Putamen (tissue), 1 donor: ENCODE measurements at places on chromosomes 6 and 20.

- DNase-seq, result no peak
Observed at GRCh38 chr20:7078804-7079203, 311.3 kb downstream of the BMP2 start.

GRCh38 chr6:18101271-18101670 lies 21.2 kb downstream of the NHLRC1 start:
- no peak for DNase-seq

DNA sequence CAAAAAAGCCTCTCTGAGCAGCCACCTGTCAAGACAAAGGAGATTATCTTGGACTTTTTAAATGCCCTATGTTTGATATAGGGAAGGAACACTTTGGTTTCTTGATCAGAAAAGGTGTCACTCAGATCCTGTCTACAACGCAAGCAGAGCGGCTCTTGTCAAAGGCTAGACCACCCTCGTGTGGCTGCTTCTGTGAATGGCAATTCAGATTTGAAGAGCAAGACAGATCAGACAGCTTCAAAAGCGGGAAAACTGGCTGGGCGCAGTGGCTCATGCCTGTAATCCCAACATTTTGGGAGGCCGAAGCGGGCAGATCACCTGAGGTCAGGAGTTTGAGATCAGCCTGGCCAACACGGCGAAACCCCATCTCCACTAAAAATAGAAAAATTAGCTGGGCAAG lies 10.1 kb upstream of the NXT1 start:
- peak; percentile 43 for DNase-seq

- no peak for DNase-seq
Observed at GRCh38 chr20:20977786-20978185, 128.4 kb downstream of the LINC00237 start.

DNA sequence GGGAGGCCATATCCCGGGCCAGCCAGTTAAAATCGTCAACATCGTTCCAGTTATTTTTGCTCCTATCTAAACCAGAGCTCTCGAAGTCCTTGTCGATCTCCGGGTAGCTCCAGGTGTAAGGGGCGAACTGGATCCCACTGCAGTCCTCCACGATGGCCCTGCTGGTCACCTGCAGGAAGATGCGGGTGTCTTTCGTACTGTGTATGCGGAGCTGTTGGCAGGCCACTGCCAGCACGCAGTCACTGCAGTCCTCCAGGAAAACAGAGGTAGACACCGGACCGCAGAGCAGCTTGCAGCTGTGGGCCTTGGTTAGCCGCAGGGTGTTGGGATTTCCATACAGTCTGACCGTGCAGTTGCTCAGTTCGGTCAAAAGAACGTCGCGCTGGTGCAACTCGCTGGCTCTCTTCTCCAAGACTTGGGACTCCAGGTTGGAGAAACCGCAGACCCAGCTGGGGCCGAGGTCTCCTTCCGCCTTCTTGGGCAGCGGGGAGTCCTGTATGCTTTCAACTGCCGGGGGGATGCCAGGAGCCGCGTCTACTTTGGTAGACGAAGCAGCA lies 742 bp downstream of the TBCC start:
- no peak for DNase-seq

DNA sequence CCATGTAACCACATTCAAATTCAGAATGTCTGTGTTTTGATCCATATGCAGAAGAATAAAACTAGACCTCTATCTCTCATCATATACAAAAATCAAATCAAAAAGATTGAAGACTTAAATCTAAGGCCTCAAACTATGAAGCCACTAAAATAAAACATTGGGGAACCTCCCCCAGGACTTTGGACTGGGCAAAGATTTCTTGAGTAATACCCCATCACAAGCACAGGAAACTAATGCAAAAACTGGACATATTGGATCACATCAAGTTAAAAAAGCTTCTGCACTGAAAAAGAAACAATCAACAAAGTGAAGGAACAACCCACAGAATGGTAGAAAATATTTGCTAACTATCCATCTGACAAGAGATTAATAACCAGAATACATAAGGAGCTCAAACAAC lies 266.8 kb downstream of the EPM2A start:
- DNase-seq, result no peak

DNA sequence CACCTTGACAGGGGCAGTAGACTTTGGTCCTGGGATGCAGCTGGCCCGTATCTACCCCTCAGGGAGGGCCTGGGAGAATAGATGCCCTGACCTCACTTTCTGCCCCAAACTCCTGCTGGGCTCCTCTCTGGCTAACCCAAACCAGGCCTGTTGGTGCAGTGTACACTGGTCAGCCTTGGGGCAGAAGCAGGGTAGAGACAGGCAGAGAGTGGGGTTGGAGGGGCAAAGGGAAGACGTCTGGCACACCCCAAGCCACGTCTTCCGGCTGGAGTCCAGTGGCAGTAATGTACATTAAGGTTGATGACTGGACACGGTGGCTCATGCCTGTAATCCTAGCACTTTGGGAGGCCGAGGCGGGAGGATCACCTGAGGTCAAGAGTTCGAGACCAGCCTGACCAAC lies 9.3 kb downstream of the DDR1 start:
- no peak for DNase-seq

GRCh38 chr6:116229287-116229913 lies 24.5 kb downstream of the TSPYL4 start:
- DNase-seq, result peak; percentile 97

DNA sequence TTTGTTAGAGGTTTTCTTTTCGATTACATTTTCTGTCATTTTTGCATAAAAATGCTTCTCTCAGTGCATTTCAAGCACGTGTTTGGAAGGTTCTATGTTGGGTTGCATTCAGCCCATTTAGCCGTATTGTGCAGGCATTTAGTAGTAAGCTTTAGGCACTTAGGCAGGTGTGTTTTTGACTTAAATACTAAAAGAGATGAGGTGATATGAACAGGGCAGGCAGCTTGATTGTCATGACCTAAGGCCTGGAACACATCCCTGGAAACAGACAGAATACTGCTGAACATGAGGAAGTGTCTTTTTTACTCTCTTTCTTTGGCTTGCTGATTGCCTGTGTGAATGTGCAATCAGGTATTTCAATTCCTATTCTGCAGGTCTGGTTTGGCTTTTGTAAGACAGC lies 610.5 kb upstream of the MAN1A1 start:
- DNase-seq, result no peak

DNA sequence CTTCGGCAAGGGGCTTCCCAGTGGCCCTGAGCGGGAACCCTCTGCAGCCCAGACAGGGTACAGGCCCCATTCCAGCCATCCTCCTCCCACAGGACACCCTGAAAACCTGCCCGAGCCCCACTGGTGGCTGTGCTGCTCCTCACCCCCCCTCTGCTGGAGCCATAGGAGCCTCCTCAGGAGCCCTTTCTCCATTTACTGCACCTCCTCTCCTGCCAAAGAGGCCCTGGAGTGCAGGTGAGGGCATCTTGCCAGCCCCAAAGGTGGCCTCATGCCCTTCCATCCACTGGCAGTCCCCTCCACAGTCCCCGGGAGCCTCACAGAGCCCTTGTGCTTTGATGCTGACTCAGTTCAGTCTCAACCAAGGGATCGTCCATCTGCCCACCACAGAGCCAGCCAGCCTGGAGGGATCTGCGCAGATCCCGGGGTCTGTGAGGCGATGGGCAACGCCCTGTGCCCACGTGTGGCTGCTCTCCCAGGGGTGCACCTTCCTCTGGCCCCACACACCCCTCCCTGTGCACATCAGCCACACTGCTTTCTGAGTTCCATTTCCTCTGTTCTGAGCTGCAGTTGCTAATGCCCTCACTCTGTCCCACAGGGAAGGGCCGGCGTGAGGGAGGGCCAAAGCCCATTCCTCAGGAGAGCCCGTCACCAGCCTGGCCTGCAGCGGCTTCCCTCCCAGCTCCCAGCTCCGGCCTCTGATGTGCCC lies 228.5 kb downstream of the DLL1 start:
- DNase-seq, result no peak

DNA sequence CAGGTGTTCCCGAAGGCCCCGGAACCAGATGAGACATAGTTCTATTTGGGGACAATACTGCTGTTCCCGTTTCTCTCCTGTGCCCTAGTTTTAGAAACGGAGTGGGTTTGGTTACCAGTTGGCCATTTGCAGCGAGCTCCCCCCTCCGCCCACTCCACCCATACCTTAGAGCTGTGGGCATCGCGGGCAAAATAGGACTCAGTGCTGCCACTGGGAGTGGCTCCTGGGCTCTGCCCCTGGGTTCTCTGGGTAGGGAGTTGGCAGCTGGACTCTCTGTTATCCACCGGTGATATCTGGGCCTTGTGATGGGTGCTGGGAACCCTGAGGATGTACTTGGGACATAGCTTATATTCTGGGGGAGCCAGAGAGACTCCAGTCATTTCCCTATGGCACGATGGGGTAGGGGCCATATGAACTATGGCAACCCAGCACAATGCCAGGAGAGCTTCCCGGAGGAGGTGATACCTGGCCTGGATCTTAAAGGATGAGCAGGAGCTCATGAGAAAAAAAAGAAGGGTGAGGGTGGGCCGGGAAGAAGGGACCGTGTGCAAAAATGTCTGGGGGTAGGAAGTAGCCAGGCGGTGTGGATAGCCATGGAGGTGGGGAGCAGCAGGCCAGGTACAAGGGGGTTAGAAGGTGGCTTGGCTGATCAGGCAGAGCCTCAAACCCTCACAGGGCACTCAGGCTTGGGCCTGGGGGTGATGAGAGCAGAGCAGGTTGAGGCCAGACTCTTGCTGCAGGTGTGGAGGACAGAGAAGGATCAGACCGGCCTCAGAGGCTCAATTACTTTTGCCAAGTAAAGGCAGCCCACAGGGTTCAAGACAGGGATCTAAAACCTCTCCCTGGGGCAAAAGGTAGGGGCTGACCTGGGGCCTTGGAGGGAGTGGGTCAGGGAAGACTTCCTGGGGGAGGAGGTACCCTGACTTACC lies 9.6 kb downstream of the SRC start:
- no peak for DNase-seq

DNA sequence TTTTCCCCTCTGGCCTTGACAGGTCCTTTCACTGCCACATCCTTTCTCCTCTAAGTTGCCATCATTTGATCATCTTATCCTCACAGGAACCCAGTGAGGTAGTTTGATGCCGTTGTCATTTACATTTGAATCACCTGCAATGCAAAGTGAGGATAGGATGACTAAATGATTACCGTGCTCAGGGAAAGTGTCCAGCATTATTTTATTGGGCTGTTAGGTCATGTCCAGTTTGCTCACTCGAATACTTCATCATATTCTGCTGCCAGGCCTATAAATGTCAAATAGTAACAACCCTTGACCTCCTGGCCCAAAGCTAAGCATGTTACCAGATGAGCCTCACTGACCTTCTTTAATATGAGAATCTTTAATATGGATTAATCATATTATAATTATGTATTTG lies 1068.7 kb upstream of the FLRT3 start:
- DNase-seq, result no peak

DNA sequence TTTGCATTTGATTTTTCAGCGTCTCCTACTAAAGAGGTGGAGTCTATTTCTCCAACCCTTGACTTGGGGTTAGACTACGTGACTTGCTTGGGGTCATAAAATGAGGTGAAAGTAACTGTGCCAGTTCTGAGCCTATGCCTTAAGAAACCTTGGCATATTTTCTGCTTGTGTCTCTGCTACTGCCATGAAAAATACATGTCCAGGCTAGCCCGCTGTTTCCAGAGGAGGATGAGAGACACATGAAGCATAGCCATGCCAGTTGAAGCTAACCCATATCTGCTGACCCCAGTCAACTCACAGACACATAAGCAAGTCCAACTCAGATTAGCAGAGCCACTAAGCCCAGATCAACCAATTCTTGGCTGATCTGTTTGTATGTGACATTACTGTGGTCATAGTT lies 38.7 kb downstream of the SCP2D1 start:
- no peak for DNase-seq

GRCh38 chr6:134724771-134725340 lies 225.0 kb downstream of the ALDH8A1 start:
- no peak for DNase-seq

DNA sequence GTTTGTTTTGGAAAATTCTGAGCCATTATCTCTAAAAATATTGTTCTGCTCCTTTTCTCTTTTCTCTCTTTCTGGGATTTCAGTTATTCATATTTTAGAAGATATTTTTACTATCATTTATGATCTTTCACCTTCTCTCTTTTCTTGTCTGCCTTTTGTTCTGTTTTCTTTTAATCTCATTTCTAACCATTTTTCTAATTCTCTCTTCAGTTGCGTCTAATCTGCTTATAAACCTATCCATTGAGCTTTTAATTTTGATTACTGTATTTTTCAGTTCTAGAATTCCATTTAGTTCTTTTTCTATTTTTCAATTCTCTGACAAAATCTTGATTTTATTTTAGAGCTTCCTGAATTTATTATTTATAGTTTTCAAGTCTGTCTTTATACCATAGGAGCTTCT lies 42.2 kb upstream of the COL10A1 start:
- DNase-seq, result no peak

DNA sequence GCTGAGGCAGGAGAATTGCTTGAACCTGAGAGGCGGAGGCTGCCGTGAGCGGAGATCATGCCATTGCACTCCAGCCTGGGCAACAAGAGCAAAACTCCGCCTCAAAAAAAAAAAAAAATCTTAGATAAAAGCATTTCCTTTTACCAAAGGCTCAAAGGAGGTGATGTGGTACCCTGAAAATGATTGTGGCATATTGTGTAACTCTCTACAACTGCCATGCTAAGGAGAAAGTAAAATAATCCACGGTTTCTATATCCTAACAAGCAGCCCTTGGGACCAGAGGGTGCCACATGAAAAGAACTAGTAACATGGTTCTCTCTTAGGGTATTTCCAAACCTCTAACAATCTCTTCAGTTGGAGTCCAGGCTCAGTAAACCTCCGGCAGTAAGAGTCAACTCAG lies 38.8 kb upstream of the SLA2 start:
- DNase-seq, result no peak
